Stimulated activated CD8-positive, alpha-beta memory T cell treated with anti-CD3 and anti-CD28 coated beads, Interleukin-7, amount 100 ng/mL, for 1 hour (primary cell): ENCODE measurements at places on chromosomes 1 and 21.
A peak's percentile ranks its signal among the peaks of the same experiment; 100 is the strongest.

DNA sequence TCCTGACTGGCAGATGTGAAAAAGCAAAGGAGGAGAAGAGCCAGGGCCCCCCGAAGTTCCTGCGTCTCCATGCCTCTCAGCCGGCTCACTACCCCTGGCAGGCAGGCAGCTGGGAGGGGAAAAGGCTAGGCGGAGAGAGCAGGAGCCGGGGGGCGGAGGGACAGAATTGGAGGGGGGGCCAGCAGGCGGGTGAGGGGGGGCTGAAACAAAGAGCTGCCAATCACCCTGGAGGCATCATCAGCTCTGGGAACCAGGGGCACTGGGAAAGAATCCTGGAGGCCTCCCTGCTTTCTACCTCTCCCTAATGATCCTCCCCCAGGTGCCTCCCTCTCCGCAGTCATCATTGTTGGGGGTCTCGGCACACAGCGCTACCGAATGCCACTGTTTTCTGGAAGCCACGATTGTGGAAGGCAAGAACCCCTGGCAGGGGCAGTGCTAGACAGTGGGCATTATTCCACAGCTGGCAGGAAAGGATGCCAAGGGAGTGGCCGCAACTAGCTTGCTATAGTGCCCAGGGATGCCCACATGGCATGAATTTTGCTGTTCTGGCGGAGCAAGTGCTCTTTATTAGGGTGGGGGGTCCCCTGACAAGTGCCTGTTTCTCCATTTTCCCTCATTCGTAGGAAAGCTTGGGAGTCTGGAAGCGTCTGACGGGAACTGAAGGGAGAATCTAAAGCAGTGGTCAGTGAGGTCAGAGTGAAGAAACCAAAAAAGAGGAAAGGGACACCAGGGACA lies at the start of gene THBS3:
Gene THBS3, minus strand, starts transcription at position 92 of the 735 bp plus-strand sequence. Its CDS starts 21 bp downstream, at position 71.
- DNase-seq, result no peak

- no peak for DNase-seq
Observed at GRCh38 chr21:35473496-35473895, 424.4 kb upstream of the RUNX1 start.

GRCh38 chr1:246108278-246108925 lies 398.7 kb downstream of the SMYD3 start:
- no peak for DNase-seq

DNA sequence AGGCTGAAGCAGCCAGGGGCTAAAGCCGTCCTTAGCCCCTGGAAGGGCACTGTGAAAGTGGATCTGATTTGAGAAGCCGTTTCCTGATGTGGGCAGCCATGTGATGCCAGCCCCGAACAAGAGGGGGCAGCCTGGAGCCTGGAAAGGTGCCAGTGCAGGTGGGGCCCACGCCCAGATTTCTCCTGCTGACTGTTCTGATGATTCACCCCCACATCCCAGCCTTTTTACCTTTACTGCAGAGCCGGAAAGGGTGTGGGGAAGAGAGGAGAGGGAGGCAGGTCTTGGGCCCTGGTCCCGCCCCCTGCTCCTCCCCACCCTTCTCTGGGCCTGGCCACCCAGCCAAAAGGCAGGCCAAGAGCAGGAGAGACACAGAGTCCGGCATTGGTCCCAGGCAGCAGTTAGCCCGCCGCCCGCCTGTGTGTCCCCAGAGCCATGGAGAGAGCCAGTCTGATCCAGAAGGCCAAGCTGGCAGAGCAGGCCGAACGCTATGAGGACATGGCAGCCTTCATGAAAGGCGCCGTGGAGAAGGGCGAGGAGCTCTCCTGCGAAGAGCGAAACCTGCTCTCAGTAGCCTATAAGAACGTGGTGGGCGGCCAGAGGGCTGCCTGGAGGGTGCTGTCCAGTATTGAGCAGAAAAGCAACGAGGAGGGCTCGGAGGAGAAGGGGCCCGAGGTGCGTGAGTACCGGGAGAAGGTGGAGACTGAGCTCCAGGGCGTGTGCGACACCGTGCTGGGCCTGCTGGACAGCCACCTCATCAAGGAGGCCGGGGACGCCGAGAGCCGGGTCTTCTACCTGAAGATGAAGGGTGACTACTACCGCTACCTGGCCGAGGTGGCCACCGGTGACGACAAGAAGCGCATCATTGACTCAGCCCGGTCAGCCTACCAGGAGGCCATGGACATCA lies at the start of gene SFN:
Gene SFN, plus strand, starts transcription at position 369 of the 904 bp plus-strand sequence. Its CDS starts 64 bp downstream, at position 433.
- no peak for DNase-seq

GRCh38 chr1:117985239-117985638 lies 55.7 kb downstream of the WDR3 start:
- DNase-seq, result no peak

DNA sequence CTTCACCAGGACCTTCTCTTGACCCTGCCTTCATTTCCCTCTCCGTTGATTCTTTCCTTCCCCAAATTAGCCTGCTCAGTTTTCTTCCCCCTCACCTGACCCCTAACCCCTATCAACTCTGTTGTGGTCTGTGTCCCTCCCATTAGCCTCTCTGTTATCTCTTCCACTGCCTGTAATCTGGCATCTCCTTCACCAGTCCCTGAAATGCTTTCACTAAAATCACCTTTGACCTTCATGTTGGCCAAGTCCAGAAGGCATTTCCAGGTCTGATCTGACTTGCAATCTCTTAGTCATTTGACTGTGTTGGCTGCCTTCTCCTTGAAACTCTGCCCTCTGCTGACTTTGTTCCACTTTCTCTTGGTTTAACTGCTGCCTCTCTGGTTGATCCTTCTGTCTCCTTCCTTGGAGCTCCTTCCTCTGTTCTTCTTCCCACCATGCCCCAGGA lies 28.2 kb downstream of the ATP8B2 start:
- DNase-seq, result no peak

GRCh38 chr1:235077571-235078479 lies 50.8 kb downstream of the TOMM20 start:
- no peak for DNase-seq

- DNase-seq, result no peak
Observed at GRCh38 chr21:42198929-42199867, 19.7 kb upstream of the ABCG1 start.

- DNase-seq, result no peak
Observed at GRCh38 chr1:33000427-33001026, 35.9 kb upstream of the RNF19B start.

DNA sequence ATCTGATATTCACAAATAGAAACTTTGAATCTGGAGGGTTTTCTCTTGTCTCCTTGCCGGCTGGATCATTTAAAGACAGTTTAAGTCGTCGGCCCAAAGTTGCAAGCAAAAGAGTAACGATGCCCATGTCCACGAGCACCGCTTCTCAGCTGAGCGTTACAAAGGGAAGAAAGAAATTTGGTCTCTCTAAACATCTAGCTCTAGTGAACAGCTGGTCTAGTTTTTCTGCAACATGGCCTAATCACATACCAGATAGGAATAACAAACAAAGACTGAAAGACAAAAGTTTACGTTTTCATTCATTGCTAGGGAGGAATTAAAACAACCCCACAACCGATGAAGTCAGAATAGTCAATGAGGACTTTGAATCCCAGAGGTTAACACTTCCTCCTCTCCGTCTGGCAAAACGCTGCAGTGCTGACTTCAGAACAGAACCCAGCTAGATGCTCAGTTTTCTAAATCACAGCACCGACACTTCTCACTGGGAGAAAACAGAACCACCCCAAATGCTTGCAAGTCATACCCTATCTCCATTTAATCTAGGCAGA lies 69.4 kb downstream of the NTPCR start:
- DNase-seq, result no peak

DNA sequence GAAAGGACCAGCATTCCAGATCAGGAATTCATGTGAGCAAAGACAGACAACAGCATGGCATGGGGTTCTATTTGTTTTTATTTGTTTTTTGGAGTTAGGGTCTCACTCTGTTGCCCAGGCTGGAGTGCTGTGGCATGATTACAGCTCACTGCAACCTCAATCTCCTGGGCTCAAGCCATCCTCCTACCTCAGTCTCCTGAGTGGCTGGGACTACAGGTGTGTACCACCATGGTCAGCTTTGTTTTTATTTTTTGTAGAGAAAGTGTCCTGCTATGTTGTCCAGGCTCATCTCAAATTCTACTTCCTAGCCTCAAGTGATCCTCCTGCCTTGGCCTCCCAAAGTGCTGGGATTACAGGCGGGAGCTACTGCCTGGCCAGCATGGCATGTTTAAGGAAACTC lies 9.7 kb upstream of the CAMK2N1 start:
- DNase-seq, result no peak

- DNase-seq, result peak; percentile 55
Observed at GRCh38 chr1:9687120-9687873, 35.8 kb downstream of the PIK3CD start.

- no peak for DNase-seq
Observed at GRCh38 chr1:2229911-2230731, 2.0 kb downstream of the SKI start.

DNA sequence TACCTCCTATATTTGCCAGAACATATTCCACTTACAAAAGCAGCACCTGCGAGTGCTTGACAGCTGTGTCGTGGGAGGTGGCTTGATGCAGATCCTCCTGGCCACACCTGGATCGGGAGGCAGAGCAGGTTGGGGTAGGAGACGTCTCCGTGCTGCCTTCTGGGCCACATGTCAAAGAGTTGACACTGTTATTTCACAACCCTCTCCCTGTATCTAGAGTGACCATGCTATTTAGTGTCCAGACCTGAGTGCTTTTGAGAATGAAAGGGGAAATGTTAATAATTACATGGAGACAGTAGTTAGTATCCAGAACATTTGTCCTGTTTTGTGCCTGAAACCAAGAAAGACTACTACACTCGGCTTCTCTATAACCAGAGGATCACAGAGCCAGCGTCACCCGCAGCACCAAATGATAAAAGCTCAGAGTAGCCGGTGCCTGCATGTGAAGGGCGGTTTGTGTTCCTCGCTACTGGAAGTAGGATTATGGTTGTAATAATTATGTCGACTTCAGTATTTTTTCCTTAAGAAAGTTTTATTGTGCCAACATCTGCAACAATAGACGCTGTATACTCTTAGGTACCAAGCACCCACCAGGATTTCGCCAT lies 77.1 kb downstream of the GALNT2 start:
- no peak for DNase-seq
